GM04503 (cell line): ENCODE measurements at places on chromosomes 12 and 14.
A peak's percentile ranks its signal among the peaks of the same experiment; 100 is the strongest.

DNA sequence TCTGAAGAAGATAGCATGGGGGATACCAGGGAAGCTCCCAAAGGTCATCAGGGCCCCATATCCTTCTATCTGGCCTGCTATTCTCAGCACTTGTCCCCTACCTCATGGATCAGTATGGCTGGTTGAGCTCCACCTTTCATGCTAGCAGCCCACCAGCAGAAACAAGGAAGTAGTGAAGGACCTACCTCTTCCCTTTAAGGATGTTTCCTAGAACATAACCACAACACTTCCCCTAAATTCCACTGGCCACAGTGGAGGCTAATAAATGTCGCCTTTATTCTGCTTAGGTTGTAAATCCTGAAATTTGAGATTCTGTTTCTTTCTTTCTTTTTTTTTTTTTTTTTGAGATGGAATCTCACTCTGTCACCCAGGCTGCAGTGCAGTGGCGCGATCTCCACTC lies 128.6 kb upstream of the PARP11 start:
- no peak for DNase-seq

GRCh38 chr14:75092698-75093097 lies 23.3 kb downstream of the ZC2HC1C start:
- DNase-seq, result no peak

GRCh38 chr14:101017806-101018560 lies 114.5 kb upstream of the RTL1 start:
- no peak for DNase-seq

GRCh38 chr12:29728030-29728429 lies 55.7 kb downstream of the TMTC1 start:
- no peak for DNase-seq

- DNase-seq, result no peak
Measured at GRCh38 chr14:89388853-89389252, 28.2 kb downstream of the FOXN3 start.

GRCh38 chr12:1474041-1474573 lies 120.3 kb downstream of the FBXL14 start:
- peak; percentile 98 for DNase-seq

GRCh38 chr12:54734196-54734950 lies 86.2 kb upstream of the DCD start:
- no peak for DNase-seq

- no peak for DNase-seq
Measured at GRCh38 chr12:79371226-79371625, 319.5 kb downstream of the PAWR start.

- no peak for DNase-seq
Measured at GRCh38 chr12:89281539-89281867, 70.8 kb downstream of the DUSP6 start.

- DNase-seq, result no peak
Measured at GRCh38 chr12:109652233-109652976, 61.2 kb upstream of the FAM222A start.

DNA sequence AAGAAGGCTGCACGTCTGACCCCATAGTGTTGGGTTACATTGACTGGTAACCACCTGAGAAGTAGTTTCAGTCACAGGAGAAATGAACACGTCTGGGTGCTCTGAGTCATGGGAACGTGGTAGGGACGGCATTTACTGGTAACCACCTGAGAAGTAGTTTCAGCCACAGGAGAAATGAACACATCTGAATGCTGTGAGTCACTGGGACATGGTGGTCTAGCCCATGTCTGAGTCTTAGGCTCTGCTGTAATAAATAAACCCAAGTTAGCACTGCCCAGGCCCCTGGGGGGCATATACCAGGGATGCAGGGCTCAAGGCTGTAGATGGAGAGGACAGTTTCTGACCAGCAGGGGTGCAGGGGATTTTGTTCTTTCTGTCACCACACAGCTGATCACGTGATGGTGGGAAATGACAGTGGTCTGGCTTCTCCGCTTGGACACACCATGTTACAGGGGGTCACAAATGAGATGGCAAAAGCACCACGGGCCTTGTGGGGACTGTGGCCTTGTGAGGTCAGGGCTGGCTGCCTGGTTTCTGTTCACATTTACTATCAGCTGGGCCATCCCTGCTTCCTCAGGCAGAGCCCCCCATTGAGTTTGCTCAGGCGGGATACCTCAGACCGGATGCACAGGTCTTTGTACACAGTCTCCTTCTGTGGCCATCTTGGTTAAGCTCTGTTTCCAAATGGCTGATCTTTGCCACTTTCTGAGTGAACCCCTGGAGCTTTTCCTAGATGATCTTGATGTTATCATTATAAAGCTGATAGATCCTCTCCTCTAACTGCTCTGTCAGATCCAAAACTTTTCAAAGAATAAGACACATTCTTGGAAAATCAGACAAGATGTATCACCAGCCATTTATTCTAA lies 9.8 kb upstream of the C12orf42 start:
- no peak for DNase-seq

DNA sequence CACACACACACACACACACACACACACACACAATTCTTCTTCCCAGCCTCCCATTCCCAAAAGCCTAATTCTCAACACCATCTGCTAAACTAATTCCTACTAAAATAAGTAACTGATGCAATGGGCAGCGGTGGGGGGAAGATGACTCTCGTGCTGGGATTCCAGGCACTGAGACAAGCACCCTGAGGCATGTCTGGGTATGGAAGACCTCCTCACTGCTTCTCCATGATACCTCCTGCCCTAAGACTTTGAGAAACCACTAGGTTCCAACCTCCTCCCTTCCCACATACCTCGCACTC lies 789 bp upstream of the VWF start:
- no peak for DNase-seq

DNA sequence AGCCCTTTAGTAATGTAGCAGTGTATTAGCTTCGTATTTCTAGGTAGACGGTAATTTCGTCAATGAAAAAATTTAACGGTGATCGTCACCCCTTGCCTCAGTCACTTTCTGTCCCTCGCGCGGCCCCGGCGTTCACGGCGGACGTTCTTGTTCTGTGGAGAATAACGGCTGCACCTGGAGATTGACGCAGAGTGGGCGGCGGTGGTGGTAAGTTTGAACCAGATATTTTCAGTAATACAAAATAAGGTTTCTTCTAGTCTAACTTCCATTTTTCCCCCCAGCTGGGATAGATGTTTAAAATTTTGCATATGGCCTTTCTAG lies 341 bp downstream of the ZNF10 start:
- no peak for DNase-seq

DNA sequence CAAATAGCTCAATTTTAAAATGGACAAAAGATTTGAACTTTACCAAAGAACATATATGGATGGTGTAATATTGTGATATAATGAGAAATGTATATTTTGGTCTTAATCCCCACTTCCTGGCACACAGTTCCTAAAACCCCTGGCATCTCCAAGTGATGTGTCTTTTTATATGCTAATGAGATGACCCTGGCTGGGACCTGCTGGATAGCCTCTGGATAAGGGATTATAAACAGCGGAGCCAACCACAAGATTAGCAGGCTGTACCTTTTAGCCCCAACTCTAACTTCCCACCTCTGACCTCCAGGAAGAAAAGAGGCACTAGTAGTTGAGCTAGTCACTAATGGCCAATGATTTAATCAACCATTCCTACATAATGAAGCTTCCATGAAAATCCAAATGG lies 130.0 kb downstream of the DPF3 start:
- DNase-seq, result no peak

- DNase-seq, result no peak
Measured at GRCh38 chr14:33554988-33555387, 395.9 kb downstream of the EGLN3 start.

- no peak for DNase-seq
Measured at GRCh38 chr12:116165036-116165425, 112.5 kb downstream of the MED13L start.

DNA sequence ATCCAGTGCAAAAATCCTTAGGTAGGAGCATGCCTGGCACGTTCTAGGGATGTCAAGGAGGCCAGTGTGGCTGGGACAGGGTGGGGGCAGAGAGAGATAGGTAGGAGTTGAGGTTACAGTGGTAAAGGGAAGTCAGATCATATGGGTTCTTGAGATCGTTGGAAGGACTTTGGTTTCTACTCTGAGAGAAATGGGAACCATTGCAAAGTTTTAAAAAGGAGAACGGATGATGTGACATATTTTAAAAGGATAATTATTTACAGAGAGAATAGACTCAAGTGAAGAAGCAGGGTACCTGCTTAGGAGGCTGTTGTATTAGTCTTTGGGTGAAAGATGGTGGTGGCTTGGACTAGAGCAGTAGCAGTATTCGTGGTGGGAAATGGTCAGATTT lies 47.6 kb upstream of the ATP2B1 start:
- DNase-seq, result no peak

GRCh38 chr12:31849090-31849687 lies 110.0 kb upstream of the RESF1 start:
- DNase-seq, result no peak

DNA sequence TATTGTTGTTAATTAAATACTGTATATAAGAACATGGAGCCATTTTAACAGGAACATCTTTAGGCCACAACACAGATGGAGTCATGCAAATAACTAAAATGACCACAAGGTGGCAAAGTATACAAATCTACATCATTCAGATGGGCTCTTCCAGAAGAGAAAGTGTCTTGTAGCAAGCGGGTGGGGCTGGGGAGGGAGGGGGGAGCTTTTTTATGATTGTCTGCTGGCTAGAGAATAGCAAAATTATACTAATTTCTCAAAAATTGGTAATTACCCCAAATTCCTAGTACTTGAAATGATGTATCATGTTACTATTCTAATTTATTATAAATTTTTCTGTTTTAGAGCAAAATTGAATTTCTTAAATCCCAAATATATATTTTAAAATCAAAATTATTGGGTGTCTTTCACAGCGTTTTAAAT lies 378.7 kb downstream of the PRKD1 start:
- DNase-seq, result peak; percentile 15

DNA sequence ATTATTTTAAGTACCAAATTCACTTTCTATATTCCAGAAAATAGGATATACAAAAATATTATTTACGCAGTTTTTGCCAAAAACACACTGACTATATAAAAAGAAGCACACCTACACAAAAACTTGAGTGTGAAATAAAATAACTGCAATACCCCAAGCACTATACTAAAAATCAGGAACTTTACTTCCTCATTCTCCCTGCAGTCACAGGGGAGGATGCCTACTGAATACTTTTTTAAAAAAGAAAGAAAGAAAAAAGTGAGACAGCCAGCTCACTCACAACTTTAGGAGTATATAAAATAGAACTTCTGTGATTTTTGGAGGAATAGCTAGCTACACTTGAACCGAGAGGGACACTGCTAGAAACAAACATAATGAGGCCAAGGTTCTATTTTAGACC lies 12.2 kb downstream of the RPS6KA5 start:
- no peak for DNase-seq

- DNase-seq, result peak; percentile 9
Measured at GRCh38 chr12:122944605-122945592, 21.4 kb downstream of the ABCB9 start.

- no peak for DNase-seq
Measured at GRCh38 chr14:33805593-33805992, 145.3 kb downstream of the EGLN3 start.

GRCh38 chr12:11810206-11810545 lies 160.7 kb downstream of the ETV6 start:
- DNase-seq, result no peak
